ENCODE measurements at places on chromosomes 3 and 15. TPM values are rescaled to one million over a fixed set of nuclear protein-coding genes. Genes with fewer than 3 reads are reported as not detected.

ADAMTS7 gene
- total RNA-seq = 37.9 TPM

GRCh38 chr3:48397767-48398681 is 26.0 kb downstream of the FBXW12 start:
- DNase-seq = no peak

DNA sequence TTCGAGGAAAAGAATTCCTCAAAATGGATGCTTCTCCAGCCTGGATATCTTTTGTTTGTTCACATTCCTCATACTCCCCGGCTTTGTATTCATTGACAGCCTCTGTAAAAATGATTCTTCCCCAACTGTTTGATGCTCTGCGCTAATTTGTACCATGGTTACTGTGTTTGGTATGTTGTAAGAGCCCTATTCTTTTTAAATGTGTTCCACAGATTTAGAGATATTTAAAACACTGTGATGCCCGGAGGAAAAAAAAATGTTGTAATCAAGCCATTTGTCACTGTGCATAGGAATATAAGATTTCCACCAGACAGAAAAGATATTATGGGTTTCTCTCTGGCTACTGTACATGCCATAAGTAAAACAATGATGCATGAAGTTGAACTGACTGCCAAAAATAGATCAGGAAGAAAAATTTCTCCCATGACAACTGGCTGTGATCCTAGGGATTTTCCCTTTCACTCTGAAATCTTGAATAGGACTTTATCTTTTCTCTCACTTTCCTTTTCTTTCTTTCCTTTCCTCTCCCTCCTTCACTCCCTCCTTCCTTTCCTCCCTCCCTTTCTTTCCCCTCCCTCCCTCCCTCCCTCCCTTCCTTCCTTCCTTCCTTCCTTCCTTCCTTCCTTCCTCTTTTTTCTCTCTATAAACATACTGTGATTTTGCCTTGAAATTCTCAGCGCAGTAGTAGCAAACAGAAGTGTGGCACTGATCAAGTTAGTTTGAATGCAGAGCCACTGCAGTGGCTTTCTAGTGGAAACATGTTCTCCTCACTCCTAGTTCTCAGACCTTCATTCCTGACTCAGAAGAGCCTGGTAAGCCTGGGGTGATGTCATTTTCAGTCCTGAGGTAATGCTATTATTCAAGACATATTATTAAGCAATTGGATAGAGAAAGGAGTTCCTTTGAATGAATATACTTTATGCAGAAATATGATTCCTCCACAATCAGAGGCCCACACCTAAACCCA is 254.9 kb upstream of the TBL1XR1 start:
- DNase-seq = no peak

GRCh38 chr15:91521996-91522395 is 331.5 kb upstream of the SLCO3A1 start:
- no peak for DNase-seq

ZPLD1 gene
- total RNA-seq = not detected

CDHR4 gene
- total RNA-seq = not detected

DNA sequence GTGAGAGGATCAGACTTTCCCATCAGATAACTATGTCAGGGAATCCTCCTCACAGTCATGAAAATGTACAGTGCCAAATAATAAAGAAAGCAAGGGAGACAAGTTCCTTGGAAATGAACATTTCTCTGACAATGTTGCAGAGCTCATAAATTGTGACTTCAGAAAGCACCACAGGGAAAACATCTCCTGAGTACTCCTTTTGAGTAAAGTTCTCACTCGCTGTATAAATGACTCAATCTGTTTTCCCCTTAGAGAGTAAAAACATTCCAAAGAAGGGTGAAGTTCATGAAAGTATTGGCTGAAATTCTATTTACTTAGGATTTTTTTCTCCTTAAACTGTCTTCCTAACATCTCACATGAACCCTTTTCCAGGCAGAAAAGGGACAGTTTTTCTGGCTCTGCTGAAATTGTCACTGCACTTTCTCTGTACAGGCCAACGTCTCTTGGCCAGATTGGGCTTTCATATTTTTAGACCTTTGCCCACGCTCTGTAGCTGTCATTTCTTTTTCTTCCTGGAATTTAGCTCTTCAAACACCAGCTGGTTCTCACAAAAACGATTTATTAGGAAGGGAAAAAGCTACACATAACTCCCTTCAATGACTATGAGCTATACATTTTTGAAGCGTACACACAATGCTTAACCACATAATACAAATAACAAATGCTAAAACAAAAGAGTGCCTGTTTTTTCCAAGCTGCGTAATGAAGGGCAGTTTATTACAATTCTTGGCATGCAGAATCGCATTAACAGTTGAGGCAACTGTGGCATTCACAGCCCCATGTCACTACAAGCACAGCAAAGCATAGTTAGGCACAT is 216.1 kb downstream of the ATP8B4 start:
- no peak for DNase-seq

LDHAL6B gene
- not detected for total RNA-seq

LRRC34 gene
- total RNA-seq = 1.6 TPM

DNA sequence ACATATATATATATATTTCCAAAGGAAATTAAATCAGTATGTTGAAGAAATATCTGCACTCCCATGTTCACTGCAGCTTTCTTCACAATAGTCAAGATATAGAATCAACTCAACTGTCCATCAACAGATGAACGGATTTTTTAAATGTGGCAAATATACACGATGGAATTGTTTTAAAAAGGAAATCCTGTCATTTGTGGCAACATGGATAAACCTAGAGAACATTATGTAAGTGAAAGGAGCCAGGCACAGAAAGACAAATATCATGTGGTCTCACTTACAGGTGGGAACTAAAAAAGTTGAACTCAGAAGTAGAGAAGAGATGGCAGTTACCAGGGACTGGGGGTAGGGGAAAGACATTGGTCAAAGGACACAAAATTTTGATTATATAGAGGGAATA is 253.7 kb downstream of the ULK4 start:
- DNase-seq = no peak

CPA3 gene
- total RNA-seq = 2.0 TPM

NPRL2 gene
- 16.8 TPM for total RNA-seq

- no peak for DNase-seq
Measured at GRCh38 chr3:30473374-30474051, 132.9 kb upstream of the TGFBR2 start.

HDDC3 gene
- total RNA-seq = 15.0 TPM

DNA sequence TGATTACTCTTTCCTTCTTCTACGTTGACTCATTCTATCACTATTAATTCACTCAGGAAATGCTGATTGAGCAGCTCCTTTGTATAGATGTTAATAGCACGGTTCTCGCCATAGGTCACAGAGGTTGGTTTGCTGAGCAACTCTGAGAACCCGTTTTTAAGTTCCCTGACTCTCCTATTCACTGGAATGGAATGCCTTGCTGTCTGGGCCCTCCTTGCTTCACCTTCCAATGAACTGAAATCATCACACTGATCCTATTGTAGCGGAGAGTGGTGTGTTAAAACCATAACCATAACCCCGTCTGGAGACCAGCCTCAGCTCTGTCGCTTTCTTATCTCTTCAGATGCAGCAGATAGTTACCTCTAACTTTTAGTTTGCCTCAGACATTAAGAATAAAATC is 323.6 kb downstream of the GABRB3 start:
- DNase-seq = no peak

ROPN1 gene
- not detected for total RNA-seq

DNA sequence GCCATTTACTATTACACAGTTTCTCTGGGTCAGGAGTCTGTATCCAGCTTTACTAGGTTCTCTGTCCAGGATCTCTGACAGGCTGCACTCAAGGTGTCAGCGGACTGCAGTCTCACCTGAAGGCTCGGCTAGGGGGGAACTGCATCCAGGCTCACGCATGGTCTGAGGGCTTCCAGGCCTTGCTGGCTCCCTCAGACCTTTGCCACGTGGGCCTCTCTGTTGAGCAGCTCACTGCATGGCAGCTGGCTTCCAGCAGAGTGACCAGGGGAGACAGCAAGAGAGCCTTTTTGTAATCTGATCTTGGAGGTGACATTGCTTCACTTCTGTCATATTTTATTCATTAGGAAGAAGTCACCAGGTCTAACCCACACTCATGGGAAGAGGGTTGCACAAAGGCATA is 152.3 kb downstream of the CACNA2D3 start:
- no peak for DNase-seq

GRCh38 chr15:95327661-95328060 is 1002.8 kb upstream of the NR2F2 start:
- DNase-seq = no peak

- no peak for DNase-seq
Measured at GRCh38 chr3:108595321-108595720, 5.8 kb downstream of the DZIP3 start.

NTRK3 gene
- total RNA-seq = 4.0 TPM

- DNase-seq = no peak
Measured at GRCh38 chr3:117282566-117282965, 573.0 kb downstream of the TUSC7 start.

DNA sequence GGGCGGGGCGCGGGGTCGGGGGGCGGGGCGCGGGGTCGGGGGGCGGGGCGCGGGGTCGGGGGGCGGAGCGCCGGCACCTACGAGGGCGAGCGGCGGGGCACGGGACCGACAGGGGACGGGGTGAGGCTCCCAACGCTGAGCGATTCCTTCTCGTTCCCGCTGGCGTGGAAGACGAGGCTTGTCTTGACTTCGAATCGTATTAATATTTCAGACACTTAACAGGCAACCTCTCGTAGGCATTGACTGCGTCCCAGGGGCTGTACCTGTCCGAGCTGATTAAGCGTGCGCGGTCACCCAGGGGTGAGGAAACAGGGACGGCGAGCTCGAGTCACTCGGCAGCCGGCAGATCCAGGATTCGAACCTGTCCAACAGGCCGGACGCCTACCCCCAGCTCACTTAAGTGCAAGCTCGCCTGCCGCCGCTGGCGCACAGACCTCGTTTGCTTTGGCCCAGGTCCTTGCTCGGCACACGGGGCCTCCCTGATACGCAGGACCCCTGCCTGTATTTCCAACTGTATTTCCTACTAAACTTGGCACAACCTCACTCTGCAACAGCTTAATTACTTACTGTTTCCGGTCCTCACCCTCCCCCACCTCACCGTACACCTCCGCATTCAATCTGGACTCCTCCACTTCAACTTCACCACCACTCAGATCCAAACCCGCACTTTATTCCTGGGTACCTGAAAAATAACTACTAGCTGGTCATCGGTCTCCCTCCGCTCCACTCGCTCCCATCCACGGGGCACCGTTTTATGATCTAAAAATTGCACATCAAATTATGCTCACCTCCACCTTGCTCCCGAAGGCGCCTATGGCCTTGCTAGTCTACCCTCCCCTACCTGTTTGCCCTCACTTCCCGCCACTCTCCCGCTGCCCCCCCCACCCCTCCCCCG is 722 bp upstream of the ZXDC start:
- DNase-seq = peak; percentile 71

DNA sequence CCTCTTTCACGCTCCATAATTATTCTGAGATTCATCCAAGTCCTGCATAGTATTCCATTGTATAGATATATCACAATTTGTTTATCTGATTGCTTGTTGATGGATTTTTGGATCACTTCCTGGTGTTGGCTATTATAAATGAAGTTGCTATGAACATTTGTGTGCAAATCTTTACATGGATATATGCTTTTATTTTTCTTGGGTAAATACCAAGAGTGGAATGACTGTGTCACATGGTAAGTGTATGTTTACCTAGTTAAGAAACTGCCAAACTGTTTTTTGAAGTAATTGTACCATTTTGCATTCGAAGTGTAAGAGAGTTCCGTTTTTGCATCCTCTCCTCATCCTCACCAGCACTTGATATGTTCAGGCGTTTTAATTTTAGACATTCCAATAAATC is 34.6 kb upstream of the ROPN1 start:
- DNase-seq = no peak

C2CD4A gene
- total RNA-seq = not detected

HRG gene
- total RNA-seq = not detected

SNX22 gene
- total RNA-seq = 5.6 TPM

PRRT3 gene
- 0.35 TPM for total RNA-seq

DNA sequence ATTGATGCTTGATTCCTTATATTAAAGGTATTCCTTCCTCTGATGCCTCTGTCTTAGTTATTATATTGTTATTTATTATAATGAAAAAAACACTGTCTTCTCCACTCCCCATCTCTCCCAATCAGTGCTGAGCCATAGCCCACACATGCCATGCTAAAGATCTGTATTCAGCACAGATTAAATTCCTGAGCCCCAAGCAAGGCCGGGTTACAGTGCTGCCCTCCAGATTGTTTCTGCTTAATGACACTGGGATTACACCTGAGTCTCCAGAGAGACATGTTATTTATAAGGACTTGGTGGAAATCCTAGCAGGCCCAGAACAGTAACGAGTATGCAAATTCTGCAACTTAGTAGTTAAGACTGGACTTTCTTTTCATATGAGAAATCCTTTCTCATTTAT is 305.9 kb upstream of the UMPS start:
- no peak for DNase-seq

COL6A5 gene
- total RNA-seq = not detected

DNA sequence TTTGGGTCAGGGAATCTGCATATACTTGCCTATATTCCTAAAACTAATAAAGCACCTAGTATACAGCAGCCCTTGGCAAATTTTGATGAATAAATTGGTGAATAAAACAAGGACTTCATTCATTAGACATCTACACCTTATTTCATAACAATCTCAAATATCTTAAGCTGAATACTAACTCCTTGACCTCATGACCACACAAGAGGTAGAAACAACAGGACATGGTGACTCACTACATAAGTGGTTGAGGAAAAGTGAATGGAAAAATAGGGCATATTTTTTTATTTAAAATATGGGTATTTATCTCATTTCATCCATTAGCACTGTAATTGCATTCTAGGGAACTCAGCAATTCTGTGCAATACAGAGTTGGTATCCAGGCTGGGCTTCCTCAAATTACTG is 7.8 kb upstream of the STAC start:
- no peak for DNase-seq

DNA sequence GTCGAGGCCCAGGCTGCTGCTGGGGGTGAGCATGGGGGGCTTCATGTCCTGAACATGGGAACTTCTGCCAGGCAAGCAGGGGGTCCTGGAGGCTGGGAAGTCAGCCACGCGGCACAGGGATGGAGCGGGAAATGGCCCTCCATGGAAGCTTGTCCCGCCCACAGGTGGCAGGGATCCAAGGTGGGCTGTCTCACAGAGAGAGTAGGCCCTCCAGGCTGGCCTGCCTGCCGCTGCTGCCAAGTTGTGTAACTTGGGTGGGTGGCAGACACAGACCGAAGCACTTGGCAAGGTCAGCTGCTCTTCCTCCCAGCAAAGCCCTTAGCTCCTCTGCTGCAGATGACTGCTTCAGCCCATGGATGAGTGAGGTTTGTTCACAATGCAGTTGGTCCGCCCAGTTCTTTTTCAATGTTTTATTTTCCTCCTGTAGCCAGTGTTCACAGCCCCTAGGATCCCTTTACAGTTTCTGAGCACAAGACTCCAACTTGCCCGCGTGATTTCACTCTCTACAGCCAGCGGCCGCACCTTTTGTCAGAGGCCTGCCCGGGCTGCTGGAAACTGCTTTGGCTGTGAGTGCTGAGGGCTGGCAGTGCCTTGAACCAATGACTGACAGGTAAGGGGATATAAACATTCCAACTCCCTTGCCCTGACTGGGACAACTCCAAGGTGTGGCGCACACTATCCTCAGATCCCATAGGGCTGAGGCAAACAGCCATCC is 26.7 kb downstream of the HCN4 start:
- peak; percentile 73 for DNase-seq
